Stimulated activated CD4-positive, alpha-beta T cell treated with anti-CD3 and anti-CD28 coated beads, TNF-alpha, amount 100 ng/mL, for 48 hours (primary cell): ENCODE measurements at places on chromosomes 7 and 10.

DNA sequence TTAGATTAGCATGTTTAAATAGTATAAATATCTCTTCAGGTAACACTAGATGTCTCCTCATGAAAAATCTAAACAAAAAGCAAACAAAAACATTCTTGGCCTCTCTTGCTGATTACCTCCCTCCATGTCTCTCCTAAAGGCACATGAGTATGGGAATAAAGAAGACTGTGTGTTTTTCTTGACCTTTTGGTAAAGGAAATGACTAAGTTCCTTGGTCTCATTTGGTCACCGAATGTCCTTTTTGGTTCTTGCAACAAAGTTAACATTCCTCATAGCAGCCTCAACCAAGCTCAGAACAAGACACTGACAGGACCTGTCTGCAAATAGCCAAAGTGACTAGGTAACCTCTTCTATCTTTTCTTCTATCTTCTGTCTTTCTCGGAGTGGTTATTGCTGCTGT, 35.5 kb downstream of the POM121L12 start:
- DNase-seq, result no peak

DNA sequence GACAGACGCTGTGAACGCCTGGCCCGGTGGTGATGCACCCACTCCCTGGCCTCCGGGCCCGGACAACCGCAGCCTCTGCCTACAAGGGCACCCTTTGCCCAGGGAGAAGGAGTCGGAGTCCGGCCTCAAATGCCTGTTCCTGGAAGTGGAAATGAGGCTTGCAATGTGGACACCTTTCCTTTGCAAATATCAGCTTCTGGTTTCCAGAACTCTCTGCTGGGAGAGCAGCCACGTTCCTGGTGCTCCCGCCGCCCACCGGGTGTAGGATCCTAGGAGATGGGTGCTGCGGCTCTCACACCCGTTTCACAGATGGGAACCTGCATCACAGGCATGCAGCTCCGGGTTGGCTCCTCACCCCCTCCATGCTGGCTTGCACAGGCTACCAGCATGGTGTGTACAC, 2.9 kb downstream of the FOXL3 start:
- no peak for DNase-seq

- DNase-seq, result no peak
Measured at GRCh38 chr10:47423476-47423875, 39.4 kb upstream of the ZNF488 start.

GRCh38 chr7:24797270-24797669, 40.0 kb upstream of the GSDME start:
- DNase-seq, result no peak

DNA sequence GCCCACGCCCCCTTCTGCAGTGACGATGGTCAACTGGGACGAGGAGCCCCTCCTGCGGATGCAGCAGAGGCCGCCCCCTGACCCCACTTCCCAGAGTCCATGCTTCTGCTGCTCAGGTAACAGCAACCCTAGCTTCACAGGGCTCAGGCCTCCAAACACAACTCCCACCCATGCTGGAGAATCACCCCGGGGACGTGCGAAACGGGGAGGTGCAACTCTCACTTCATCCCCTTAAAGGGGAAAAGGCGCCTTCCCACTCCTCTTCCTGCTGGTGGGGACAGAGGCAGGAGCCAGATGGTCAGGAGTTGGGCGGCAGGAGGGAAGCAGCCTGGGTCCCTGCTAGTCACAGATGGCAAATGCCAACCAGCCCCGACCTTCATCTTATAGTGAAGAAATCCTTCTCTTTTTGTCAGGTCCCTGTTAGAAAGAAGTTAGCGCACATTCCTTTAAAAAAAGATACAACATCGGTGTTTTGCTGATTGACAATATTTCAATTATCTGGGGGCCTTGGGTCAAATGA, 155.4 kb downstream of the DIP2C start:
- DNase-seq, result no peak

DNA sequence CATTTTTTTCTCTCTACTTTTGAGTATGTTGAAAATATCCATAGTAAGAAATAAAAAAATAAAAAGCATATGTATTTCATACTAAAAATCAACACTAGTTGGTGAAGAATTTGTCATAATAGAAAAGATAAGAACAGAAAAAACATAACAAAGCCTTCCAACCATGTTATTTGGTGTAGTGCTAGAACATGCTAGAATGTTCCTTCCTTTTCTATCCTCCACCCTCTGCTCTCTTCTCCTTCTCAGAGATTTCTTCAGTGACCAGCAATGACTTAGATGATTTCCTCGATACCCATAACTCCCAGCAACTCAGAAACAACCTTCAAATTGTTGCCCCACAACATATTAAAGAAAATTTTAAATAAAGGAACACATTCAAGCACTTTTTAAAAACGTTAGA, 2.6 kb downstream of the ZC3HAV1 start:
- no peak for DNase-seq

DNA sequence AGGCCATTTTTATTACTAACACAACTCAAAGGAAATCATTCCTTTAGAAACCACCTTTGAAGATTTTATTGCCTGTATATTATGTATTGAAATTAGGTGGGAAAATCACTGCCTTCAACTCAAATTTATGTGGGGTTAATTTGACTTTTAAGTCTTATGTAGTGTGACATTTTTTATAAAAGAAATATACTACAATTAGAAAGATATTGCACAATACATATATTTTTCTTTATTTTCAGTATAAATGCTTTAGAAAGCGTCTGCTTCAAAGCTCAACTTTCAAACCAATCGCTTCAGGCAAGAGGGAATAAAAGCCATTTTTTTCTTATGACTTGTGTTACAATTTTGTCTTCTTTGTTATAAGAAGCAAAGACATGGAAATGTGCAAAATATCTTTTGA, 337.4 kb upstream of the ZWINT start:
- DNase-seq, result no peak

DNA sequence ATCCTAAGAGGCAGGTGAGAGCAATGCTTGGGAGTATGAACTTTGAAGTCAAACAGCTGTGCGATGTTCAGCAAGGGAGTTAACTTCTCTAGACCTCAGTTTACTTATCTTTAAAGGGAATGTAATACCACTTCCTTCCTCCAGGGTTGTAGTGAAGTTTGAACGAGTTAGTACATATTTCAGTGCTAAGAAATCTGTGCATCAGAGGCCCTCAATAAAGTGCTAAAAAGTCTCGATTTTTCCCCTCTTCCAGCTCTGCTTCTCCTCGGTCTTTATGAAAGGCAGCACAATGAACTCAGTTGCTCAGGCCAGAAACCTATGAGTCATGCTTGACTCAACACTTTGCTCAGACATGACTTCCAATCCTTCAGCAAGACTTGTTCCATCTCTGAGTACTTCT, 418.9 kb downstream of the MDFIC start:
- no peak for DNase-seq

DNA sequence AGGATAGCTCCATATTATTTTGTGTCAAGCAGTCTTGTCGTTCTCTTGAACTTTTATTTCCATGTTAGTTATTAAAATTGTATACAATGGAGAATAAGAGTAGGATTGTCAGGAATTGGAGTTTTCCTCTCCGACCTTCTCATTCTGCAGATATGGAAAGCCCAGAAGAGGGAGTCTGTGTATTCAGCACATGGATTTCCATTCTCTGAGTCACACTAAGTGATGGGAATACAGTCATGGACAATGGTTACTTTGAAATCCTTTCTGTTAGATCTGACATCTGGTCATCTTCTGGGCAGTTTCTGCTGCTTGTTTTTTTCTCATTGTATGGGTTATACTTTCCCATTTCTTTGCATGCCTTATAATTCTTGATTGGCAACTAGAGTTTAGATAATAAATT, 5.0 kb upstream of the TASOR2 start:
- DNase-seq, result no peak

GRCh38 chr10:49187044-49187484, 1.1 kb downstream of the TMEM273 start:
- DNase-seq, result no peak

DNA sequence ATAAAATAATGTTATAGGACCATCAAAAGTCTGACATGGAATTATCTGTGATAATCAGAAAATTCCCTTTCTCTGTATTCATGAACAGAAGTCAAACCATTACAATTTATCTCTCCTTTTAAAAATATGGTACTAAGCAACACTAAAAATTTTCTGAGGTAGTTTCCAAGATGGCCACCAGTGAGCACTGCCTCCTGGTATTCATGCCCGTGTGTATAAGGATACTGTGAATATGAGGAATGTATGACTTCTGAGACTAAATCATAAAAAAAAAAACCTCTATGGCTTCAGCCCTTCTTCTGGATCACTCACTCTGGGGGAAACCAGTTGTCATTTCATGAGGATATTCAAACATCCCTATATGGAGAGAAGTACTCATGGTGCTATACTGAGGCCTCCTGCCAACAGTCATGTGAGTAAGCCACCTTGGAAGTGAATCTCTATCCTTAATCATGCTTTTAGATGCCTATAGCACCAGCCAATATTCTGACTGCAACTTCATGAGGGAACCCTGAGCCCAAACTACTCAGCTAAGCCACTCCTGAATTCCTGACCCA, 41.1 kb downstream of the SIRT1 start:
- DNase-seq, result no peak

- no peak for DNase-seq
Measured at GRCh38 chr7:36161996-36162395, 8.9 kb downstream of the EEPD1 start.

DNA sequence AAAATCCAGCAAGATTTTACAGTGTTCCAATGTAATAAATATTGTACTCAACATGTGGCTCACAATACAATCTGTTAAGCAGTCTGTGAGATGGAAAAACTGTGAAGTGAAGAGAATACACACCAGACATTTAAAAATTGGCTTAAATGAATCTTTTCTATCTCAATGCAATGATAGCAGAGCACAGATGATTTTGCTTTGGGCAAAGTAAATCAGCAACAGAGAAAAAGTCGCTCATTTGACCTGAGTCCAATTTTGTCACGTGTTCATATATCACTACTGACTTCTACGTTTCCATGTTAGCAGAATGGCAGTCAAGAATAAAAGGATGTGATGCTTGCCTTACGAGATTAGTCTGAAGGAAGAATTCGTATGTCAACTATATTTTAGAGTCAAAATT, 506.7 kb downstream of the POM121L12 start:
- DNase-seq, result no peak

GRCh38 chr10:113042868-113043267, 92.8 kb downstream of the TCF7L2 start:
- no peak for DNase-seq

- peak; percentile 69 for DNase-seq
Measured at GRCh38 chr10:5775685-5776084, 37.5 kb downstream of the GDI2 start.

DNA sequence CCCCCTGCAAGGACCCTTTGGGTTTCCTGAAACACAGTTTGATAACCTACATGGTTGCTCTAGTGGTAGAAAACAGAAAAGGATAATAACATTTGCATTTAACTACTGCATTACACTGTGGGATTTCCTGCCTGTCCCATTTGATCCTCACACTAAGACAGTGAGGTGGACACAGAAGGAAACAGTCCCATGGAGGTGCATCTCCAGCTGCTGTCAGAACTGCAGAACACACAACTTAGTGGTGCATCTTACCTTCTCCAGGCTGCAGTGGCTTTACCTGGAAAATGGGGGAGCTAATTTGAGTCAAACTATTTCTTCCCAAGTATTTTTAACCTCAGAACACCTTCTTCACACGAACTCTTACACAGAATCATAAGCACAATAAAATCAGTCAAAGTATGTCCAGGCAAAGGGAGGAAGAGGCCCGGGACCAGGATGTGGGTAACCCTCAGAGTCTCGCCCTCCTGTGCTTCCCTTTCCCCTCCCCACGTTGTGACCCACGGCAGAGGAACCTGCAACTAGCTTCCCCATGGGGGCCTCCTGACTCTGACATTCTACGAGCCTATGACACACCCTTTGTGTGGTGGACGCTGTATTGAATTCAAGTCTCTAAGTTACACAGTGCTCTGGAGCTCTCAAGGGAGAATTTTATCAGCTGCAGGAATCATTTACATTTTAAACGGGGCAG, 33.7 kb downstream of the SCRN1 start:
- DNase-seq, result no peak

GRCh38 chr10:12405342-12406320, 56.3 kb downstream of the CAMK1D start:
- no peak for DNase-seq

DNA sequence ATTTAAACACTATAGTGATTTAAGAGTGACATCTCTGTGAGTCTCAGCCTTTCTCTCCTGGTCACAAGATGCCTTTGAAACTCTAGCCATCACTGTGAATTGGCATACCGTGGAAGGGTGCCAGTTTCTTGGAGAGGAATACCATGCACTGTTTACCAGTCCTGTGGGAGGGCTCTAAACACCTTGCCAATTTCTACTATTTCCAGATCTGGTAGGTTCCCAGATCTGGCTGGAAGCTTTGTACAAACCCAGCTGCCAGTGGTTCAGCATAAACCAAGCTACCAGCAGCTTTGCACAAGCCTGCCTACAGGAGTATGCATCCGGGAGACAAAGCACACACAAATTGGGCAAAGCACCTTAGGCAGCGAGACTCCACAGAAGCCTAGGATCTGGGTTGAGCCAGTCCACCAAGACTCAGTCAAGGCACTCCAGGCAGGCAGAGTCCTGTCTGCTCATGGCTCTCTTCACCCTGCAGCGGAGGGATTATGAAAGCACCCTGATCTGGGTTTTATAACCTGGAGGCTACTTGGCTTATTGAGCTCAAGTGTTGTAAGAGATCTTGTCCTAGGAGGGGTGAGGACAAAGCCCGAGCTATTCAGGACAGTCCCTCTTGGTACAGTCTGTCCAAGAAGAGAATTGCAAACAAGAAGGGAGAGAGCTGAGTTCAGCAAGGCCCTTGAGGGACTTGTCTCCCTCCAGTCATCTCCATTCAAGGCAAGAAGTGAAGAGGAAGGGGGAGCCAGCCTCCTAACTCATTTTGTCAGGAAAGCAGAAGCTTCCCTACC, 23.6 kb downstream of the MCM10 start:
- no peak for DNase-seq

GRCh38 chr10:49679480-49679893, at the start of gene C10orf53:
Gene C10orf53 (plus strand): TSS chr10:49679651. CDS start chr10:49679698, 47 bp downstream.
- no peak for DNase-seq

GRCh38 chr10:75294031-75294437, 58.3 kb upstream of the COMTD1 start:
- no peak for DNase-seq

DNA sequence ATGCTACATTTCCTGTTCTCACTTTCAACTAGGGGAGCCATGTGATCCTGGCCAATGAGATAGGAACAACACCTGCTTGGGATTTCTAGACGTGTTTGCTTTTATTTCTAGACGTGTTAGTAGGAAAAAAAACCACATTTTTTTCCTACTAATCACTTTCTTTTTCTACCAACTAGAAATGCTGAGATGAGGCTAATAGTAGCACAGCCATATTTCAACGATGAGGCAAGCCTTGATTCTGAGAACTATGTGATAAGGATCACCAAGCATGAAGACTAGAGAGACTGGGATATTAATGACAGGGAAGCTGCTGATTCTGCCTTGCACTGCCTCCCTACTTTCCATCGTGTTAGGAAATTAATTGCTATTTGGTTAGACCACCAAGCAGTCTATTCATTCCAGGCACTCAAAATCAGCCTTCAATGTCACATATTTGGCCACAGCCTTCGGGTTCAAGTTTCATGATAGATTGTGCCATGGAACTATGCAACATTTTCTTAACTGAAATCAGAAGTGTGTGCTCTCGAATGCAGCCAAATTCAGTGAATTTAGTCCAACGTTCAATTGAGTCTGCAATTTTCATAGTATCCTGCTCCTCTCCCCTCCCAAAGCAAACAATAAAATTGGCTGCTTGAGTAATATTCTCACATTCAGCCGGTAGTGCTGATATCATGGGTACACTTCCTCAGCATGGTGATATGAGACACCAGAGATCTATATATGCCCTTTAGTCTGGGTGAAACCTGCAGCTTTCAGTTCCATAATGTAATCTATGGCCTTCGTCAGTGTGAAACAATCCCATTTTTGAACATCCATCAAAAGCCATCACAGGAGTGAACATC, 98.1 kb downstream of the GPR37 start:
- DNase-seq, result no peak
